ENCODE measurements at places on chromosomes 3 and 15.

- H3K27ac ChIP-seq = no peak overlapping the region
- H3K4me3 ChIP-seq = no peak overlapping the region
- H3K27me3 ChIP-seq = peaks cover 4% of the 10 kb centered on the region
- no peaks in the 10 kb centered on the region for H3K36me3 ChIP-seq
- no peak for DNase-seq
- H3K4me1 ChIP-seq = no peaks in the 10 kb centered on the region
These were observed 58.0 kb upstream of the FOXB1 start for GRCh38 chr15:59946084-59946483.

GRCh38 chr3:78322780-78323179 lies 1282.9 kb downstream of the ROBO2 start:
- no peak overlapping the region for H3K4me3 ChIP-seq
- no peaks in the 10 kb centered on the region for H3K36me3 ChIP-seq
- H3K27me3 ChIP-seq = no peaks in the 10 kb centered on the region
- no peak overlapping the region for H3K27ac ChIP-seq

DNA sequence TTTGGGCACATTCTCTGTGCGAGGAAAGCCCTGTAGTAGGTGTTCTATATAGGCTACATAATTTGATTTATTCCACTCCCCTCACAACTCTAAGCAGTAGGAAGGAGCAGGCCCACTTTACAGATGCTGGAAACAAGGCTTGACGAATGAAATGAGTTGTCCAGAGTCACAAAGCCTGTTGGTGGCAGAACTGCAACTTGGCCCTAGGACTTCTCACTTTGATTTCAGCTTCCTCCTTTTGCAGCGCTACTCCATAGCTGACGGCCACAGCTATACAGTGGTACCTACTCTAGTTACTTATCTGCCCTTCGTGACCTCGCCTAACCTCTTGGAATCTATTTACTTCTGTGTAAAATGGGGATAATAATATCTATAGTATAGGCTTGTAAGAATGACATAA lies 2.5 kb upstream of the IRAK2 start:
- DNase-seq = no peak
- H3K27me3 ChIP-seq = no peaks in the 10 kb centered on the region

DNA sequence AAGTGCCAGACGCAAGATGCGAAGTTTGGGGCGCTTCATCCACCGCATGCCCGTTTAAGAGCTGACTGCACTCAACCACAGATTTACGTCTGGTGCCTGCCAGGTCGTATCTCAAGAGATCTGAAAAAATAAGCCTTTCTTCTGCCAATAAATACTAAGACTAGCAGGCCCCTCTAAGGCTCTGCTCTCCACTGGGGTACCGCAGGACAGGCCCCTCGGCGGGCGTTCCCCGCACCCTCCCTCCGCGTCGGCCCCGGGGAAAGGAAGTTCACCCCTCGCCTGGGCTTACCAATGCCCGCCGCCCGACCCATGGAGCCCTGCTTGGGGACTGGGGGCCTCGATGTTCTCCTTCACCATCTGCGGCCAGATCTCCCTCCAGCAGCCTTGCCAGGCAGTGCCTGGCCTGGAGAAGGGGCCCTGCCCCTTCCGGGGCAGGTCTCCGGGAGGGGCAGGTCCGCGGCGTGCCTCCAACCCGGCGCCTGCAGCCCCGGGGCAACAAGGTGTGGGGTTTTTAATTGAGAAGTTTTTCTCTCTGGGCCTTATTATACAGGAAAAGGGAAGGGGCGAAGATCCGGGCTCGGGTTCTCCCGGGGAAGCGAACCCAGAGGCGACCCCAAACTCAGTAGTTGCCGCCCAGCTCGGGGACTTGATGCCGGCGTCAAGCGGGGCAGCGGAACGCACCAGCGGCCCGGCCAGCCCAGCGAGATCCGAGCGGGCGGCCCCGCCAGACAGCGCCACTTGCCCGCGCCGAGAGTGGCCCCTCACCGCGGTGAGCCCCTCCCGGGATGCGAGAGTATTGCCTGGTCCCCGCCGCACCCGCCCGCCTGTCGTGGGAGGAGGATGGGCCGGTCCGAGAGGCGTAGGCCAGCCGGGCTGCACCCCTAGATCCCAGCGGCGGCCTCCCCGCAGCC lies 735 bp downstream of the GOLGA8B start:
- no peak overlapping the region for H3K27ac ChIP-seq
- H3K4me3 ChIP-seq = peak overlapping the region; percentile 79

- H3K36me3 ChIP-seq = no peaks in the 10 kb centered on the region
- no peak overlapping the region for H3K27ac ChIP-seq
- H3K4me3 ChIP-seq = no peak overlapping the region
- no peak for DNase-seq
- no peaks in the 10 kb centered on the region for H3K27me3 ChIP-seq
These were observed 3.0 kb downstream of the XIRP1 start for GRCh38 chr3:39189150-39189958.

GRCh38 chr15:25695875-25696760 lies 167.0 kb downstream of the ATP10A start:
- H3K36me3 ChIP-seq = peaks cover 46% of the 10 kb centered on the region
- no peak for DNase-seq
- no peaks in the 10 kb centered on the region for H3K27me3 ChIP-seq
- H3K4me3 ChIP-seq = no peak overlapping the region
- no peak overlapping the region for H3K27ac ChIP-seq

- H3K36me3 ChIP-seq = no peaks in the 10 kb centered on the region
- peak; percentile 52 for DNase-seq
- H3K4me1 ChIP-seq = peaks cover 19% of the 10 kb centered on the region
- peak overlapping the region; percentile 72 for H3K27ac ChIP-seq
- H3K27me3 ChIP-seq = no peaks in the 10 kb centered on the region
- H3K4me3 ChIP-seq = peak overlapping the region; percentile 63
These were observed 31.6 kb upstream of the SLC35G2 start for GRCh38 chr3:136787349-136787748.

- H3K27ac ChIP-seq = no peak overlapping the region
- no peak overlapping the region for H3K4me3 ChIP-seq
- H3K27me3 ChIP-seq = no peaks in the 10 kb centered on the region
- DNase-seq = no peak
- H3K4me1 ChIP-seq = peaks cover 7% of the 10 kb centered on the region
These were observed 30.0 kb downstream of the XXYLT1 start for GRCh38 chr3:195240939-195241338.

DNA sequence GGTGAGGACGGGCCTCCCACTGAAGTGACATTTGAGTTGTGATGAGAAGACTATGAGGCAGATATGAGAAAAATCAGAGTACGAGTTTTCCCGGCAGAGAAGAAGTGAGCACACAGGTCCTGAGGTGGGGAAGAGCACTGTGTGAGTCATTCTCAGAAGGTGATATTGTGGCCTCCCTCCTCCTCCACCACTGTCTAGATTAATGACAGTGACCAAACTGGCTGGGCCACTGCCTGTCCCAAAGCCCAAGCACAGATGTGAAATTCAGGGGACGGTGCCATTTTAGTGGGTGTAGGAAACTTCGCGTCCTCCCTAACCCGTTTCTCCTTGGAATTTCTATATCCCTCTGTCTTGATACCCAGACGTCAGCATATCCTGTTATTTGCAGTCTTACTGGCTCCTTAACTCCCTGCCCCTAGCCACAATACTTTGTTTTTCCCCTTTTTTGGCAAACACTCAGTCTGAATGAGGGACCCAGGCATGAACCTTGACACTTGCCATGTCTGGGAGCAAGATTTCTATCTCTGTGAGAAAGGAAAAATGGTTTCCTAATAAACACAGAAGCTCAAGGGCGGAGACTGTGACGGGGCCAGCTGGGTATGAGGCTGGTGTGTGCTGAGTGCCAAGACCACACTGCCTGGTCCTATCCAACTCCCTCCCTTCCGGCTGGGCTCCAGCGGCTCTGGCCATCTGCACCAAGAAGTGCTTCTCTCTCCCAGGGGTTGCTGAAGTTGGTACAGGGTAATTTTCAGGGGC lies 15.2 kb downstream of the PRICKLE2 start:
- peak; percentile 84 for DNase-seq
- no peaks in the 10 kb centered on the region for H3K36me3 ChIP-seq

- H3K27me3 ChIP-seq = no peaks in the 10 kb centered on the region
- peak overlapping the region; percentile 48 for H3K27ac ChIP-seq
- H3K4me1 ChIP-seq = peaks cover 21% of the 10 kb centered on the region
These were observed 25.0 kb downstream of the CTNNB1 start for GRCh38 chr3:41224120-41224806.

DNA sequence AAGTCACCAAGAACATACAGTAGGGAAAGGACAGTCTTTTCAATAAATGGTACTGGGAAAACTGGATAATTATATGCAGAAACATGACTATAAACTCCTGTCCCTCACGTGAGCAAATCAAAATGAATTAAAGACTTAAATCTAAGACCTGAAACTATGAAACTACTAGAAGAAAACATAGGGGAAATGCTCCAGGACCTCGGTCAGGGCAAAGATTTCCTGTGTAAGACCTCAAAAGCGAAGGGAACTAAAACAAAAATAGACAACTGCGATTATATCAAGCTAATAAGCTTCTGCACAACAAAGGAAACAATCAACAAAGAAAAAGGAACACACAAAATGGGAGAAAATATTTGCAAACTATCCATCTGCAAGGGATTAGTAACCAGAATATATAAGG lies 62.7 kb downstream of the CRYGS start:
- no peaks in the 10 kb centered on the region for H3K4me1 ChIP-seq
- no peak for DNase-seq
- no peaks in the 10 kb centered on the region for H3K36me3 ChIP-seq

GRCh38 chr3:179624451-179624850 lies 19.9 kb downstream of the NDUFB5 start:
- H3K27me3 ChIP-seq = no peaks in the 10 kb centered on the region
- DNase-seq = peak; percentile 19
- H3K4me3 ChIP-seq = no peak overlapping the region
- 0 out of 2 replicates have a peak, but pooled peaks cover 4% of the 10 kb centered on the region for H3K4me1 ChIP-seq
- H3K36me3 ChIP-seq = peaks cover 17% of the 10 kb centered on the region

DNA sequence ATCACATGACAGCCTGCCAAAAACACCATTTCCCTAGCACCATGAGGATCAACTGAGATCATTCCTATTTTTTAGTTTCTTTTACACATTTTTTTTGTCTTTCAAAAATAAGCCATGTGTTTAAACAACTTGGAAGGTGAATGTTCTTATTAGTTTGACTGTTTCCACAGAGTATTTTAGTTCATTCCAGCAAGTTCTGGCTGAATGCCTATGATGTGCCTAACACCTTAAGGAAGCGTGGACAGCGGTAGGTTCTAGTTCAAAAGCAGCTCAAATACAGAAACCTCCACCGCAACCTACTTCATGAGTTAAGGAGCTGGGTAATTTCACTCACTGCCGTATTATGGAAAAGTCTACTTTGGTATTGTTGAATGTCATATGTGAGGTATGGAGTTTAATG lies 101.3 kb upstream of the ADAMTS9 start:
- no peak overlapping the region for H3K4me3 ChIP-seq
- H3K36me3 ChIP-seq = no peaks in the 10 kb centered on the region
- no peak for DNase-seq
- no peak overlapping the region for H3K27ac ChIP-seq
- H3K4me1 ChIP-seq = no peaks in the 10 kb centered on the region
- H3K27me3 ChIP-seq = no peaks in the 10 kb centered on the region

- H3K27me3 ChIP-seq = no peaks in the 10 kb centered on the region
- no peak overlapping the region for H3K4me3 ChIP-seq
- H3K36me3 ChIP-seq = peaks cover 5% of the 10 kb centered on the region
- DNase-seq = no peak
- H3K27ac ChIP-seq = no peak overlapping the region
These were observed 2.6 kb downstream of the SACM1L start for GRCh38 chr3:45691842-45692241.

GRCh38 chr3:12869035-12869621 lies 27.8 kb upstream of the RPL32 start:
- no peak overlapping the region for H3K27ac ChIP-seq
- H3K4me3 ChIP-seq = no peak overlapping the region
- no peak for DNase-seq
- H3K4me1 ChIP-seq = peaks cover 4% of the 10 kb centered on the region

DNA sequence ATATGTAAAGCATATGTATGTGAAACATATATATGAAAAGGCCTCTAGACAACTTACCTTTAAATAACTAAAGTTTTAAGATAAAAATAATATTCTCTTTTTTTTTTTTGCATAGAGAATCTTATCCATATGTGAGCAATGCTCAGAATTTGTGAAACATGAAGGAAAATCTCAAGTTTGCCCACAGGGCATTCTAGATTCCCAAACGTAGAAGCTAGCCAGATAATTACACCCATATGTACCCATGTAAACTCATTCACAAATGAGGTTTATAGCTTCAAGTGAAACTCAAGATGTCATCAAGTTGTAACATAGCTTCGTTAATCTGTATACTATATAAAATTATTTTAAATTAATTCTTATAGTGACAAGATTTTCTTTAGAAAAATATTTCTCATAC lies 537.3 kb upstream of the NR2F2 start:
- no peak overlapping the region for H3K4me3 ChIP-seq
- no peak overlapping the region for H3K27ac ChIP-seq
- H3K27me3 ChIP-seq = no peaks in the 10 kb centered on the region
- peaks cover 4% of the 10 kb centered on the region for H3K4me1 ChIP-seq

- no peaks in the 10 kb centered on the region for H3K36me3 ChIP-seq
- H3K4me1 ChIP-seq = no peaks in the 10 kb centered on the region
- no peak overlapping the region for H3K27ac ChIP-seq
- no peak overlapping the region for H3K4me3 ChIP-seq
- 0 out of 2 replicates have a peak, but pooled peaks cover 11% of the 10 kb centered on the region for H3K27me3 ChIP-seq
- no peak for DNase-seq
These were observed 243.5 kb upstream of the SLCO3A1 start for GRCh38 chr15:91609966-91610365.

GRCh38 chr3:37324850-37325321 lies 150.5 kb upstream of the LRRFIP2 start:
- peaks cover 13% of the 10 kb centered on the region for H3K4me1 ChIP-seq
- H3K27ac ChIP-seq = no peak overlapping the region
- no peaks in the 10 kb centered on the region for H3K27me3 ChIP-seq
- peaks cover 53% of the 10 kb centered on the region for H3K36me3 ChIP-seq
- peak; percentile 55 for DNase-seq

- DNase-seq = no peak
- peaks cover 8% of the 10 kb centered on the region for H3K4me1 ChIP-seq
- H3K4me3 ChIP-seq = no peak overlapping the region
- no peaks in the 10 kb centered on the region for H3K36me3 ChIP-seq
- H3K27ac ChIP-seq = no peak overlapping the region
- no peaks in the 10 kb centered on the region for H3K27me3 ChIP-seq
These were observed 378.6 kb downstream of the NTRK3 start for GRCh38 chr15:87877822-87878542.

DNA sequence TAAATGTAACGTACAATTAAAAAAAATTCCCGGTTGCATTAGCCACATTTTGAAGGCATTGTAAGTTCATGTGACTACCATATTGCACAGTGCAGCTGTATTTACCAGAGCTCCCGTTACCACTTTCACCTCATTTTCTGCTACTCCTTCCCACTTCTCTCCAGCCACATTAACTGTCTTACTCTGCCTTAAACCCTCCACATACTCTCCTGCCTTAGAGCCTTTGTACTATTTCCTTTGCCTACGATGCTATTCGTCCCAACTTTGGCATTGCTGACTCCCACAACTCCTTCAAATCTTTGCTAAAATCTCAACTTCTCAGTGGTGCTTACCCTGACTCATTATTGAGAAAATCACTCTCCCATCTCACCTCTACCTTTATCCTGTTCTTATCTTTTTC lies 115.2 kb downstream of the CADM2 start:
- no peaks in the 10 kb centered on the region for H3K27me3 ChIP-seq
- H3K4me1 ChIP-seq = no peaks in the 10 kb centered on the region
- no peak overlapping the region for H3K4me3 ChIP-seq

Data from GM23248 (cell line).